KG1 (cell line): ENCODE measurements at places on chromosomes 2 and 18.
A peak's percentile ranks its signal among the peaks of the same experiment; 100 is the strongest.

- DNase-seq = no peak
Observed at GRCh38 chr18:61531182-61531581, 198.0 kb downstream of the CDH20 start.

DNA sequence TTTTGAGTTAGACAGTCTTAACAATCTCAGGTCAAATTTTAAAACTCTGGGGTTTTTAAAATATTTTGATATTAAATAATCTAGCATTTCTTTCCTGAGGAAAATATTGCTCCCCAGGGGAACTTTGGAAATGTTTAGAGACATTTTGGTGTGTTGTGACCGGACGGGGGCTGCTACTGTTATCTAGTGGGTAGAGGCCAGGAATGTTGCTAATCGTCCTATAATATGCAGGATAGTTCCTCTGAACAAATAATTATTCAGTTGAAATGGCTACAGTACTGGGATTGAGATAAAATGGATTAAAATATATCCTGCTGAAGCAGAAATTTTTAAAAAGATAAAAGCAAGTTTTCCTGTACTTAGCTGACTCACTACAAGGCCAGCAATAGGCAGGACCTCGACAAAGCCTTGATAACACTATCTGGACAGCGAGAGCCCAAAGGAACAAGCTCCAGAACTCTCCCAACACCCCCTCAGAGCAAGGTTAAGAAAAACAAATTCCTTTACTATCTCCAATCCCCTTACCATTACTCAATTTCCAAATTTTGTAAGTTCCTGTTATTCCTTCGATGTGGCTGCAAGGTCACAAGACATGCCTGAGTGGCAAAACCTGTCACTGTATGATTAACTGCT is 1407.4 kb downstream of the SUCLG1 start:
- no peak for DNase-seq

GRCh38 chr2:239058766-239059165 is 210.9 kb downstream of the TWIST2 start:
- no peak for DNase-seq

- DNase-seq = peak; percentile 84
Observed at GRCh38 chr2:73970850-73971471, 13.7 kb upstream of the TET3 start.

DNA sequence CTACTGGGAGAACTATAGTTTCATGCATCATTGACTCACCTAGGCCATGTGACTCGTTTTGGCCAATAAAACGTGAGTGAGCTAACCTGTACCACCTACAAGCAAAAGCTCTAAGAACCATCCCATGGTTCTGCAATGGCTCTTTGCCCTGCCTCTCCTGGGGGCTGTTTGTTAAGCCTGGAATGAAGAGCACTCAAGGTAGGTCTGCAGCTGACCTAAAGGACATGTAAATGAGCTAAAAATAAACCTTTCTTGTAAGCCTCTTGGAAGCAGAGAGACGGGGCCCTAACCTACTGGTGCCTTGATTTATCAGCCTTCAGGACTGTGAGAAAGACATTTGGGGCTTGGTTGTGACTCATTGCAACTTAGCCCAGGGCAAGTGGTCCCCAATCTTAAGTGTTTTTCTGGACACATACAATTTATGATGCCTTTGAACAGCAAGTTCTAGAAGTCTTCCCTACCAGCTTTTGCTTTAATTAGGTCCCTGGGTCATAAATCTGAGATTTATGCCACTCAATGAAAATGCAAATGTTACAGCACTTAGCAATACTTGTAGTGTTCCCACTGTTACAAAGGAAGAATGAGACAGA is 107.4 kb downstream of the OSBPL6 start:
- DNase-seq = no peak
